ENCODE measurements at places on chromosomes 2 and 18.

- DNase-seq: no peak
These were observed 90.0 kb upstream of the NCKAP5 start for GRCh38 chr2:133658020-133658903.

DNA sequence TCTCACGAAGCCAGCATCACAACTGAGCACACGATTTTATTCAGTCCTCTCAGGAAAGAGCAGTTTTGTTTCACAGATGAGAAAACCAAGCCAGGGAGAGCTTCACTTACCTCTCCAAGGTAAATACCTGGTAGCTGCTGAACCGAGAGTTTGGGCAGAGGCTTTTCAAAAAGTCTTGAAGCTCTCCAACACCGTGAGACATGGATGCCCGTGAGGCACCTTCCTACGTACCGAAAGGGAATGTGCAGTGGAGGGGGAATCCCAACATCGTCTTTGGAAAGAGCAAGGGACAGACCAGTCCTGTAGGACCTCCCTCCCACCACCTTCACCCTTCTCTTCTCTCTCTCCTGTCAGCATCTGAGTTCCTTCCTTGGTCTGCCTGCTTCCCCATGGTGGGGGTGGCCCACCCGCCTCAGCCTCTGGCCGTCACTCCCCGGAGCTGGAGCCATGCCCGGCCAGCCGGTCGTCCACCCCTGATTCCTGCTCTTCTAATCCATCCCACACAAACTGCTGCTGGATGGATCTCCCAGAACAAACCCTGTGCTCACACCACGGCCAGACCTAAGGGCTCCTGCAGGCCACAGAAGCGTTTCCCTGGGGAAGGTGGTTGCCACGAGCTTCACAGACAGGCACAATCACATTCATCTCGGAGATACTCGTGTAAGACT lies 97.3 kb upstream of the SNTG2 start:
- DNase-seq: no peak

- DNase-seq: no peak
These were observed 231.7 kb upstream of the CCDC150 start for GRCh38 chr2:196407675-196408264.

DNA sequence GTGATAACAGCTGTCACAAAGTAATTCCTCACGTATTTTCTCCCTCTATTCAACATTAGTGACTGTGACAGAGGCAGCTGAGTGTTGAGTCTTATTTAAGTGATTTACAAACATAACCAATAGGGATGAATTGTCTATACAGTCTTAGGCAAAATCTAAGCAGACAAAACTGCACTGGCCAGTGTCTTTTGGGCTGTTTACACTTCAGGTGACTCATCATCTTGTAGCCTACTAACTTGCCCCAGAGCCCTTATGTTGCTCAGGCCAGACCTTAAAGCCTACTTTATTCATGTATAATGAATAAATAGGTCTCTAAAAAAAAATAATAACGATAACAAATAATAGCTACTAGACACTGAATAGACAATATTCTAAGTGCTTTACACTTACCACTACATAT lies 17.2 kb downstream of the THOC1 start:
- no peak for DNase-seq

- no peak for DNase-seq
These were observed 16.8 kb upstream of the TMEM131 start for GRCh38 chr2:98012561-98012991.

DNA sequence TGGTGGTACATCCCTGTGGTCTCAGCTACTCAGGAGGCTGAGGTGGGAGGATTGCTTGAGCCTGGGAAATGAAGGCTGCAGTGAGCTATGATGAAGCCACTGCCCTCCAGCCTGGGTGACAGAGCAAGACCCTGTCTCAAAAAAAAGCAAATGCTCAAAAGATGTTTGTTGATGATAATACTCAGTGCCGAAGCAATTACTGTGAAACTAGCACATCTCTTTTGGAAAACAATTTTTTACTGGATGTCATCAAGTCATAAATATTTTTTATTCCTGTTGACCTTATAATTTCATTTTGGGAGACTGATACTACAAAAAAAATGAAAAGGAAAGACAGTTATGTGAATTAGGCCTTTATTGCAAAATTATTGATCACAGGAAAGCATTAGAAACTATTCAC lies 34.5 kb upstream of the FHOD3 start:
- no peak for DNase-seq

- DNase-seq: no peak
These were observed 2.4 kb downstream of the BOK start for GRCh38 chr2:241560883-241561474.

DNA sequence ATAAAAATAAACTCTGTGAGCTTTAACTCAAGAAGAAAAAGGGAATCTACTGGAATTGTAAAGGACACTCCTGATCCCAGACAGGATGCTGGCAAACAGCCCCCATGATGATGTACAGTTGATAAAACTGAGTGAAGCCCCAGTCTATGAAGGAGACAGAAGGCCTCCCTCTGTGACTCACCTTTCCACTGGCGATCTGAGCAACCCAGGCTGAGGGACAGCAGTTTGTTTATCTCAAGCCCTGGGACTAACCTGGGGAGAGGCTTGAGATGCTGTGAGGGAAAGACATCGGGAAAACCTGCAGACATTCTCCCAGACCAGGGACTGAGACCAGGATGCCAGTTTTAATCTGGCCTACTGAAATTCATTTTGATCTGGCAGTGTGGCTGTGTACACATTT lies 104.5 kb upstream of the CDH2 start:
- DNase-seq: no peak

GRCh38 chr2:84494070-84494469 lies 22.2 kb upstream of the DNAH6 start:
- DNase-seq: no peak

DNA sequence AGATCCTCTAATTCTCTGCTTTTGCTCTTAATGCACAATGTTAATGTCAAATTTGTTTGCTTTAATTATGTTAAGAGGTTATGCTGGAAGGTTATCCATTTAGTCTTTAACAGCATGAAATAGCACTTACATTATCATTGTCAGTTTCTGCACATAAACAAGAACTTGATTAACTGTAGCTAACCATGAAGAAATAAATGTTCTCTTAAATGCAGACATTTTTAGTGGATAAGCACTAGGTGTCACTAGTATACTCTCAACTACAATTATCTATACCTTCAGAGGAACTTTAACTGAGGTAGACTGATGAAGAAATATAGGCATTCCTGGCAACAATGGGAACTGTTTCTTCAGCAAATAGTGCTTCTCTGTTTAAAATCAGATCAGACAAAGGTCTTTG lies 178.8 kb upstream of the CHST9 start:
- DNase-seq: no peak

DNA sequence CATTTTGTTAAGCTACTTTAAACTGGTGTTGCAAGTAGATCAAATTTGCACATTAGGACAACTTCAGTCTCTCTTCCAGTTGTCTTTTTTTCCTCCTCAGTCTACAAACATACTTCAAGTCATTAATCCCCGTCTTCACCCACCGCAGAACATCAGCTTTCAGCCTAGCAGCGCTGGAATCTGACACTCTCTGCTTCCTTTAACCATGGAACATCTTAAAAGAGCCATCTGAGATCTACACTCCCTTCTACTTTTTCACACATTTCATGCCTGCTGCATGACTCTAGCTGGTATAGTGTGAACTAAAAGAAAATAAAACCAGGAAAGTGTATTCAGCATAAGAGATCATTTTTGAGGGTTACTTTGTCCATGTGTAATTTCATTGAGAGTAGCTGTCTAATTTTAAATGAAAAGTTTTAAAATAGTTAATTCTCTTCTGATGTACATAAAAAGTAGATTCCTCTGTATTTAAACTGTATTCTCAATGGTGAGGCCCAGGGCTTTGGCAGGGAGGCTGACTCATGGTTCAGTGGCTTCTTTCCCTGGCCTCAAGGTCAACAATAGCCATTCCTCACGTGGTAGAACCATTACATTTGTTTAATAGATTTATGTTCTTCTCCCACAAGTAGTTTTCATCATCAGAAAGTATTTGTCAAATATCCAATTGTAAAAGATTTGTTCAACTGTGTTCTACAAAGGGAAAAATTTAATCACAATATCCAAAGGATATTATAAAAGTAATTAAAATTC lies 16.5 kb downstream of the SGPP2 start:
- no peak for DNase-seq

- no peak for DNase-seq
These were observed 2.1 kb downstream of the MSGN1 start for GRCh38 chr2:17818235-17818815.

DNA sequence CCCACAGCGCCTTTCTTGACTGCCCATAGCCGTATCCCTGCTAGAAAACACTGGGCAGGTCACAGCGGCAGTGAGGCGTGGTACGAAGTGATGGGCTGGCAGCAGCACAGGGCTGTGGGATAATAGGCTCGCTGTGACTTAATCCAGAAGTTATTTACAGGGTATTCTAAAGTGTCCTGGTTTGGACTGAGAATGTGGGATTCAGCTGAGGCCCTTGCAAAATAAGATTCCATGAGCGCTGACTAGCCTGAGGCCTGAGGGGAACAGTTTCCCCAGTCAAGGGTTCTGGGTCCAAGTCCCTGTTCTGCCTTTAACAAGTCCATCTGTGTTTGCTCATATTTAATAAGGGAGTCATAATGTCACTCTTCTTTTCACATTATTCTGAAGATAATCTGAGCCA lies 34.6 kb downstream of the SETBP1 start:
- DNase-seq: no peak

- no peak for DNase-seq
These were observed 84.7 kb upstream of the NEDD4L start for GRCh38 chr18:57959278-57959677.

DNA sequence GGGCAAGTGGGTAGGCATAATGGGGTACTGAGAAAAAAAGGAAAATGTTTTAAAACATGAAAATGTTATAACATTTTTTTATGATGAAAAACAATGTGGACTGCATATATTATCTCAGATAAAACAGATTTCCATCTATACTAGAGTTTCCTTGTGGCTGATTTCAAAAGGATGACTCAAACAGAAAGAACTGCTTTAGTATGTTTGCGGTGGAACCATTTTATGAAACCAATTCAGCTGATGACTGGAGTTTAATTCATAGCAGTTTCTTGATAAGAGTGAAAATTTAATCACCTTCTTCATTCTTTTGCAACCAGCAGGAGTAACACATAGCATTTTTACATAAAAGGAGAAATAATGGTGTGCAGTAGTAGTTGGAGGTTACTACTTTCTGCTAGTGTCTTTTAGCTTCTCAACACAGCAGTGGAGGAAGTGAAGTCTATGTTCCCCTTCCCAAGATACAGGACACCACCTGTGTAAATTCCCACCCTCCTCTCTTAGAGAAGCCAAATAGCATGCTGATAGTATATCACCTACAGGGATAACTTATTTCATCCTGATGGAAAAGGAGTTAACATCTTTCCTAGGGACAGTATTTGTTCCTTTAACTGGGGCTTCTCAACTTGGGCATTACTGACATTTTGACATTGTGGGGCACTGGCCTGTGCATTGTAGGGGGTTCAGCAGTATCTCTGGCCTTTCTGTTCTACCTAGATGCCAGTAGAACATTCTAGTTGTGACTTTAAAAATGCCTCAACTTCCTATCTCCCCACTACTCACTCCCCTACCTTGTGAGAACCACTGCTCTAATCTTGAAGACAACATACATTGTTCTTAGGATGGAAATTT lies 29.9 kb downstream of the PELI1 start:
- no peak for DNase-seq

Measured in activated CD4-positive, alpha-beta memory T cell treated with anti-CD3 and anti-CD28 coated beads, Interleukin-2, amount 10 ng/mL, durations not matched to agents 7 days and 5 days (primary cell).